Activated naive CD8-positive, alpha-beta T cell treated with anti-CD3 and anti-CD28 coated beads, Interleukin-2, amount 50 U/mL, for 24 hours (primary cell): ENCODE measurements at places on chromosomes 4 and X.

GRCh38 chr4:168569066-168569930 lies 72.4 kb downstream of the PALLD start:
- H3K4me3 ChIP-seq = no peak overlapping the region
- peak overlapping the region; percentile 46 for H3K27ac ChIP-seq
- no peak for DNase-seq
- peaks cover 22% of the 10 kb centered on the region for H3K4me1 ChIP-seq

- H3K4me1 ChIP-seq = no peaks in the 10 kb centered on the region
- no peak for DNase-seq
- no peak overlapping the region for H3K4me3 ChIP-seq
- H3K27me3 ChIP-seq = no peaks in the 10 kb centered on the region
- H3K36me3 ChIP-seq = no peaks in the 10 kb centered on the region
These were observed 144.4 kb downstream of the PCDH18 start for GRCh38 chr4:137387924-137388323.

DNA sequence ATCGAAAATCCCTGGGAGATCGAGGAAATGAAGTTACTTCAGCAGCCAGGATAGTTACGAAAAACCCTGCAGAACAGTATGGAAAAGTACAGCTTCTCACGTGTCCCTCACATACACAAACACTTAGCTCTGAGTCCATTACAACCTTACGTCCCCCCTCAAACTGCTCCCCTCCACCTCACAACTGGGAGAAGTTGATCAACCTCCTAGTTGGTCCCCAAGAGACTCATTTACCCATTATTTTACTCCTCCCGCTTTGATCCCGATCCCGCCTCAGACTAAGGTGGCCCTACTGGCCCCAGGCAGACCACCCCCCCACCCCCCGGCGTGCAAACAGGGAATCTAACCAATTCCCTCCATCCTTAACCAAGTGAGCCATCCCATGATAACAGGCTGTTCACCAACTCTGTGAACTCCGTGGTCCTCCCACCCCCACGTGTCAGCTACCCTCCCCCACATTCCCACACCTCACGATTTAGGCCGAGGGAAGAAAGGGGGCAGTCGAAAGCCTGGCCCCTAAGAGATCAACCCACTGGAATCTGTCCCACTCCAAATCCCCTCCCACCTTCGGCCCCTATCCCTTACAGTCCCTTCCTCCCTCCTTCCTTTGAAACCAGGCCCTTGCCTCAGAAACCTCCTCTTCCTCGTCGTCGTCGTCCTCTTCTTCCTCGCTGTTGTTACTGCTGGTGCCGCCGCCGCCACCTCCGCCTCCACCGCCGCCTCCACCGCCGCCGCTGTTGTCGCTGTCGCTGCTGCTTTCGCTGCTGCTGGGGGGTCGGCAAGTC lies 755 bp downstream of the ANKRD17 start:
- DNase-seq = peak; percentile 12
- H3K4me3 ChIP-seq = peak overlapping the region; percentile 98
- no peaks in the 10 kb centered on the region for H3K27me3 ChIP-seq
- H3K4me1 ChIP-seq = peaks cover 59% of the 10 kb centered on the region

- H3K27me3 ChIP-seq = peaks cover 4% of the 10 kb centered on the region
- DNase-seq = no peak
- no peak overlapping the region for H3K4me3 ChIP-seq
- no peaks in the 10 kb centered on the region for H3K4me1 ChIP-seq
- no peak overlapping the region for H3K27ac ChIP-seq
These were observed 292.2 kb upstream of the GALNT7 start for GRCh38 chr4:172876394-172876793.

DNA sequence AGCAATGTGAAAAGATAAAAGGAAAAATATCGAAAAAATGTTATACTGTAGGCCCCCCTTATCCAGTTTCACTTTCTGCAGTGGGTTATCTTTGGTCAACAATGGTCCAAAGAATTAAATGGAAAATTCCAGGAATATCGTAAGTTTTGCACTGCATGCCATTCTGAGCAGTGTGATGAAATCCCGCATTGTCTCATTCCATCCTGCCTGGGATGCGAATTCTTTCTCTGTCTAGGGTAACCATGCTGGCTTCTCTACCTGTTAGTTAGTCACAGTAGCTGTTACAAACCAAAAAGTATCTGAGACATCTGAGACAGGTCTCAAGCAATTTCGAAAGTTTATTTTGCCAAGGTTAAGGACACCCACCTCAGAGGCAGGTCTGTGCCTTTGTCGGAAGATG lies 170.3 kb downstream of the COX18 start:
- no peaks in the 10 kb centered on the region for H3K36me3 ChIP-seq
- peaks cover 2% of the 10 kb centered on the region for H3K27me3 ChIP-seq
- H3K4me1 ChIP-seq = no peaks in the 10 kb centered on the region
